ENCODE measurements at places on chromosomes 1 and 21.

DNA sequence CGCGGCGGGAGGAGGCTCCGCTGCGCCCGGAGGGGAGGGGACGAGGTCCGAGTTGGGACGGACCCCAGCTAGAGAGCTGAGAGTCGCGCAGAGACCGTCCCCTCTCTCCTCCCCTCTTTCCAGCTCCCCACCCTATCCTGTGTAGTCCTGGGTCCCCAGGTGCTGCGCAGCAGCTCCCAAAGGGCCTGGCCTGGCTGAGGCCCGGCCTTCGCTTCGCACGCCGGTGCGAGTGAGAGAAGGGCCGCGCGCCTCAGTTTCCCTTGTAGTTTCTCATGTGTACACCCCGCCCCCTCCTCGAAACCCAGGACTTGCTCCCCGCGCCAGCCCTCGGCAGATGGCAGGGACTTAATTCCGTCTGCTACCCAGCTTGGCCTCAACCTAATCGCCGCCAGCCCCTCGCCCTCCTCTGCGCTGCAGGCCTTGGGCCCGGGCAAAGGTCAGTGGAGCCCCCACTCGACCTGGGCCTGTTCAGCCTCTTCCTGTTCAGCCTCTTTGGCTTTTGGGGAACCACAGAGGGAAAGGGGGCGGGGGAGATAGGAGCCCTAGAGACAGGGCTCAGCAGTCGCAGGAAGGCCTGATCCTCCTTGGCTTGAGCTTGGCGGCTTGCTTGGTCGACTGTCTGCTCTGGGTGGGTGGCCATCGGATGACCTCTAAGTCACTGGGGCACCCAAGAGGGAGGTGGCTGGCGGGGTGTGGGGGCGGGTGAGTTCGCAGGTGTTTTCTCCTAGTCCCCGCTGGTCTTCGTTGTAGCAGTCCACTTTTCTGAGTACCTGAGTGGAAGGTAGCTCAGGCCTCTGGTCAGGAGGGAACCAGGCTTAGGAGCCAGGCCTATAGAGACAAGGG lies 1.0 kb downstream of the ZNF687 start:
- DNase-seq: no peak

DNA sequence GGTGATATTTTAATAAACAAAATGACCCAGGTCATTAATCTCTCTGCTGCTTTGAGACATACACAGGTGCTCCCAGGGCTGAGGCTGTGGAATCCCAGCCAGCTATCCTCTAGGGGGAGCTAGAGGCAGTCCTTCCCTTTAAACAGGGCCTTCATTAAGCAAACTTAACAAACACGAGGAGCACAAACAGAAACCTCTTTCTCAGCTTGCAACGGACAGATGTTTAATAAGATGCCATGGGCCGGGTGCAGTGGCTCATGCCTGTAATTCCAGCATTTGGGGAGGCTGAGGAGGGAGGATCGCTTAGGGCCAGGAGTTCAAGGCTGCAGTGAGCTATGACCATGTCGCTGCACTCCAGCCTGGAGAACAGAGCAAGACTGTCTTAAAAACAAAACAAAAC lies 106.7 kb downstream of the HIVEP3 start:
- DNase-seq: peak; percentile 76

DNA sequence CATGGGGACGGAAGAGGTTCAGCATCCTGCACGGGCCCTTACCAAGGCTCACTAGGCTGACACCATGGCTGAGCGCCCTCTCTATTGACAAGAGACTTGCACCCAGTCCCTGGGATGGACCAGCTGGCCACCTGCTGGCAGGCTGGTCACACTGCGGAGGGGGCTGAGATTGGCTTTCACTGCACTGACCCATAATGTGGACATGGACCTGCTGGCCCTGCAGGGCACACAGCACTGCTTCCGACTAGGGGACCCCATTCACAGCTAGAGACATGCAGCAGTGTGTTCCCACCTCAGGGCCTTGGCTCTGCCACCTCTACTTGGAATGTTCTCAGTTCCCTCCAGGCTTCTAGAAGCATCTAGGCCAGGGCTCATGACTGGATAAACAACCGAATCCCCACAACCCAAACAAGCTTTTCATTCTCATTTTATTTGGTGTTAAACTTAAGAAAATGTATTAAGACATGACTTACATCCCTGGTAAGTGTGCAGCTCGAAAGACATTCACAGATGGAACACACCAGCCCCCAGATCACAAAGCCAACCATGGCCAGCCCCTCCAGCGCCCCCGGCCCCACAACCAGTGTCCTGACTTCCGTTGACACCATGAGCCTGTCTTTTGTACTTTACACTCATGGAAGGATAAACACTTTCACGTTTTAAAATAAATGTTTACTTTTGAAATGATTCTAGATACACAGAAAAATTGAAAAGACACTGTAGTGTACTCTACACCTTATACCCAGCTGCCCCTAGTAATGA lies 9.3 kb upstream of the SRARP start:
- DNase-seq: no peak

DNA sequence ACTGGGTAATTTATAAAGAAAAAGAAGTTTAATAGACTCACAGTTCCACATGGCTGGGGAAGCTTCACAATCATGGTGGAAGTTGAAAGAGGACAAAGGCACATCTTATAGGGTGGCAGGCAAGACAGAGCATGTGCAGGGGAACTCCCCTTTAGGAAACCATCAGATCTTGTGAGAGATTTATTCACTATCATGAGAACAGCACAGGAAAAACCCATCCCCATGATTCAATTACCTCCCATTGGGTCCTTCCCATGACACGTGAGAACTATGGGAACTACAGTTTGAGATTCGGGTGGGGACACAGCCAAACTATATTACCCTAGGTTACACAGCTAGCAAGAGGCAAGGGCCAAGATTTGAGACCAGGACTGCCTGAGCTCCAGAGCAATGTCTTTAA lies 30.4 kb upstream of the SOX13 start:
- DNase-seq: no peak

- no peak for DNase-seq
These were observed 6.5 kb downstream of the MAD2L2 start for GRCh38 chr1:11674488-11674887.
